Stimulated activated CD4-positive, alpha-beta T cell treated with anti-CD3 and anti-CD28 coated beads, Interleukin-15, amount 100 ng/mL, for 1 hour (primary cell): ENCODE measurements at places on chromosomes 2 and 18.

DNA sequence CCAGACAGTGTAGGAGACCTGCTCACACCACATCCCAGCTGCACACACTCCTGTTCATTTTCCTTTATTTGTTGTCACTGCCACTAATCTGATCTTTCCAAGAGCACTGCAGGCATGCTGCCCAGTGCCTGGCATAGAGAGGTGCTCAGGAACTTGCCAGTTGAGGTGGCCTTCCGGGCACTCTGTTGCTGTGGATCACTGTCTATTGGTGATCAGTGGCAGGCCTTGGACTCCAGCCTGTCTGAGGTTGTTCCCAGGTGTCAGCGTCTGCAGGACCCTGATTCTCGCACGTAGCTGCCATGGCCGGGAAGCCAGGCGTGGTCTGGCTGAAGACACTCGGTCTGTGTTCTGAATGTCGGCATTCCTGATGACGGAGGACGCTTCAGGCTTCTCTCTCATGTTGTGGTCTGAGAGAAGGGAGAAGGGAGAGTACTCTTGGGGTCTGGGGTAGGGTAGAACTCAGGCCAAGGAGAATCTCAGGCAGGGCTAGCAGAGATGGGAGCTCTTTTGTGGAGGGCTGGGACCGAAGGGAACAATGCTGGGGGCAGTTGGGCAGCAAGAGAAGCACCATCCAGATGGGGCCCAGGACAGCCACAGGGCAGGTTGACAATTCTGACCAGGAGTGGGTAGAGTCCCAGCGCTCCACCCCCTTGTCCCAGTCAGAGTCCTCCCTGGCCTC, 240.9 kb downstream of the MYCN start:
- DNase-seq, result no peak

DNA sequence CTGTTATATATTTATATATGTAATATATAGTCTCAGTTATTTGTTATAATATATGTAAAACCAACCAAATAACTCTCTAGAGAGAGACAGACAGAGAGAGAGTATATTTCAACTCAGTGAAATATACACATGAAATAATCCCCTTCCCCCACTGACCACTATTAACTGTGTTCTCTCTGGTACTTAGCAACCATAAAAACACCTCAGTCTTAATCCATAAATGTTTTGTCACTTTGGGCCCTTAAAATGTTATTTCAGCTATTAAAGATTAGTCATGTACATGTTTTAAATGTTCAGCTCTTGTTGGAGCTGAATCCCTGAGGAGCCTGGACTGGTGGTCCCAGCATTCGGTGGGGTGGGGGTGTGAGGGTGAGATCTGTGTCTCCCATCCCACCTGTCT, 122.2 kb upstream of the MAP3K20 start:
- DNase-seq, result no peak

GRCh38 chr2:69947325-69947931, 14.0 kb downstream of the ASPRV1 start:
- DNase-seq, result no peak

- no peak for DNase-seq
Measured at GRCh38 chr2:127641846-127642507, 4.0 kb upstream of the GPR17 start.

- no peak for DNase-seq
Measured at GRCh38 chr2:8993196-8993901, 10.1 kb downstream of the MBOAT2 start.

DNA sequence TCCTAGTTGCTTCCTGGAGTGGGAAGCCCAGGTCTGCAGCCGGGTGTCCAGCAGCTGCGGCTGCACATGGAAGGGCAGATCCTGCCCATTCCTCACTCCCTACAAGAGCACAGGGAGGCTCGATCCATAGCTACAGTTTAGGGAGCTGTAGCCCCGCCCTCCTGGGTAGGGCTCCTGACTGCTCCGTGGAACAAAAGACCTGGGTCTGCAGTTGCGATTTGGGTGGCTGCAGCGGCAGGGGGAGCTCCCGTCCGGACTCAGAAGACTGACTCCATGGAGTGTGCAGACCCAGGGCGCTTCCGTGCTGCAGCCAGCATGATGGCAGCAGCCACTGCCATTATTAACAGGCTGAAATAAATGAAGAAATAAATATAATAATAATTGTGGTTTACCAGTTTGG, 157.3 kb downstream of the CTNNA2 start:
- DNase-seq, result no peak
